ENCODE measurements at places on chromosomes 16 and 17. TPM values are rescaled to one million over a fixed set of nuclear protein-coding genes. Genes with fewer than 3 reads are reported as not detected.

The NUBP2 gene
- 83.9 TPM for total RNA-seq

The SPATA22 gene
- total RNA-seq, result not detected

The TBC1D3E gene
- total RNA-seq, result not detected

The LPO gene
- 2.5 TPM for total RNA-seq

The PRAC2 gene
- not detected for total RNA-seq
